ENCODE measurements at places on chromosomes 12 and 14. TPM values are rescaled to one million over a fixed set of nuclear protein-coding genes. Genes with fewer than 3 reads are reported as not detected.

Gene TNFRSF1A
- polyA plus RNA-seq: 34.2 TPM

Gene SMOC1
- polyA plus RNA-seq: 2.9 TPM

Gene UBC
- polyA plus RNA-seq: 605 TPM

Gene TOMM20L
- polyA plus RNA-seq: not detected

Gene MMAB
- polyA plus RNA-seq: 33.2 TPM

Gene CMKLR1
- 1.2 TPM for polyA plus RNA-seq

Gene TMEM119
- polyA plus RNA-seq: 2.2 TPM

Gene PTPRB
- 5.1 TPM for polyA plus RNA-seq

Gene ACOT6
- polyA plus RNA-seq: not detected

Gene CHST11
- 2.9 TPM for polyA plus RNA-seq

Gene ADGRD1
- polyA plus RNA-seq: 2.3 TPM

Gene GPR65
- polyA plus RNA-seq: 0.23 TPM

Gene DPY19L2
- 6.6 TPM for polyA plus RNA-seq

Gene C14orf93
- polyA plus RNA-seq: 11.3 TPM

Gene OR6C75
- polyA plus RNA-seq: not detected

Gene KCNA5
- 1.6 TPM for polyA plus RNA-seq

Gene TXNDC16
- 1.1 TPM for polyA plus RNA-seq

Gene ACRBP
- polyA plus RNA-seq: 2.2 TPM

Gene CCNB1IP1
- 55.3 TPM for polyA plus RNA-seq

Gene FAM90A1
- 0.35 TPM for polyA plus RNA-seq

Gene SRRM4
- 0.02 TPM for polyA plus RNA-seq

Gene PRR4
- polyA plus RNA-seq: 4.3 TPM

All from pancreas (tissue), 10 donors.